Fibroblast of gingiva (primary cell): ENCODE measurements at places on chromosomes 11 and 22.

DNA sequence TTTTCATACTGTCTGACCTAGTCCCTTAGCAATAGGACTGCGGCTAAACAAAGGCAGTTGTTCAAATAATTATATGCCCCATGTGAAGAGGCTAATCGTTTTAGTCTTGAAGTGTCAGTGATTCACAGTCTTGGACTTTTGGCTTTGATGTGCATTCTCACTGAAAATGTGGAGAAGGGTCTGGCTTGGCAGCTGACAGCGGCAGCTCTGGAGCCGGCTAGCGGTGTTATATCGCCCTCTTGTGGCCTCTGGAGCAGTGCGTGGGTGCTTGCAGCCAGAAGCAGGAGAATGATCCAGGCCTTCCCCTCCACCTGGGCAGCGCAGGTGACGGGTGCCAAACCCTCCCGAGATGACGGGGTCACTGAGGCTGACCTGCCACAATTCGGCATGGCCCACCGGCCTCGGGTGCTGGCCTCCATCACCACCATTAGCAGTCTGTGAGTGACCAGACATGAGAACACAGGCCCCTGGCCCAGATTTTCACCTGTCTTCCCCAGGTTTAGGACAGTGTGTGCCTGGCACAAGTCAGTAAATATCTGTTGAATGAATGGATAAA, 90.3 kb upstream of the PITPNB start:
- peak; percentile 79 for DNase-seq

GRCh38 chr22:24200619-24201212, 19.4 kb downstream of the SUSD2 start:
- DNase-seq, result peak; percentile 90

GRCh38 chr11:71986131-71986530, 12.6 kb upstream of the IL18BP start:
- DNase-seq, result no peak

- no peak for DNase-seq
These were observed 413.6 kb downstream of the OPCML start for GRCh38 chr11:133118563-133119268.

DNA sequence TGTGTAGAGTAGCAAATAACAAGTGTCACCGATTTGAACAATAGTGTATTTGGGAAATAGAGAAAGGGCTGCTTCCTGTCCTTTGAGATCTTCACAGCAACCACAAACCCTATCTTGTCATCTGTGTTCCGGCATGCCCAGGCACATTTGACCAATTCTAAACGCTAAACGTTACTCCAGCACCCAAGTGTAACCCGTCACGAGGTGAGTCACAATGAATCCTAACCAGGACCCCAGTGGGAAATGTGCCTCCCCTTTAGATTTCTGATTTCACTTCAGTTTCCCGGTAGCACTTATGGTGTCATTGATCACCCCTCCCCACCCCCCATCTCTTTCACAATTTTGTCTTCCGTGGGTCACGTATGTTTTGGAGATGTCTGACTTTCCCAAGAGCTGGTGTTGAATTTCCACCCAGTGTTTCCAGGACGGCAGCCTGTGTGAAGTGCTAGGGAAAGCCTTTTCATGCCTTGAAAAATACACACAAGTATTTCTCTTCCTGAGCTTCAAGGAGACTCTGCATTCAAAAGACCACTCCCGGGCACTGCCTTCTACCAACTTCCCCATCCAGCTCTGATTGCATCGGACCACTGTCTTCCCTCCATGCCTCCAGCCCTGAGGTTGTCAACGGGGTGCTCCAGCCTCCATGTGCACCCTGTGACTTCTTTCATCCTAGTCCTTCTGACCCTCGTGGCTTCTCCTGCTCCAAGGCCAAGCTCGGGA, 10.5 kb upstream of the C11orf24 start:
- DNase-seq, result peak; percentile 18

- DNase-seq, result no peak
These were observed 18.7 kb downstream of the PVALB start for GRCh38 chr22:36797911-36798673.

DNA sequence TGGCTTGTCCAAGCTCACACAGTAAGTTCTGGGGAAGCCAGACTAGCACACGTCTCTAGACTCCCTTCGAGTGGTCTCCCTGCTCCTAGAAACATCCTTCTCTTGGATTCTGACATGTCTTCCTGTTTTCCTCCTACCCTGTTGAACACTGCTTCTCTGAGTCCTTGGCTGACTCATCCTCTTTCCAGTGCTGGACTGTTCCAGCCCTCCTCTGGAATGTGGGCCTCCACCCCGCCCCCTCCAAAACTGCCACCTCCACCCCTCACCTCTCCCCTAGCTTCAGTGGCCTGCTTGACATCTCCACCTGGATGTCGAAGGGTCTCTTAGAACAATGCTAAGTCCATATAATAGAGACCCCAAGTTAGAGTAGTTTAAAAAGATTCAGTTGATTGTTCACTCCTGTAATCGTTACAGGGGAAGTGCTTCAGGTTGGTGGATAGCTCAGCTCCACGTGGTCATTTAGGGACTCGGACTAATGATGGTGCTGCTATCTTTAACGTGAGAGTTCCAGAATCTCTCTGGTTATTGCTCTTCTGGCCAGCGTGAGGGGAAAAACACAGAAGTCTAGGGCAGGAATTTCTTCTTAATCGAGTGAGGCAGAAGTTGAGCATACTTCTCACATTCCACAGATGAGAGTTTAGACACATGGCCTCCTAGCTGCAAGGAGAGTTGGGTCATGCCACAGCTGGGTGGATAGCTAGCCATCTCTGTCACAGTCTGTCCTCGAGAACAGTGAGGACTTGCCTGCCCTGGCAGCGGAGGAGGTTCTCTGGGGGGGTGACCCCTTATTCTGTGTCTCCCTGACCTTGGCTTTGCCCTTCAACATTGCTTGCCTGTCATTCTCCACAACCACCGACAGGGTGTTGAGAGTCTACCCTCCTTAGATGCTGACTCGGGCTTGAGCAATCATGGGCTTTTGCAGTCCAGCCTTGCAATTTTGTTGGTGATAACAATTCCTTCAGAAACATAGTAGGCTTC, 4.7 kb upstream of the C11orf96 start:
- DNase-seq, result no peak

DNA sequence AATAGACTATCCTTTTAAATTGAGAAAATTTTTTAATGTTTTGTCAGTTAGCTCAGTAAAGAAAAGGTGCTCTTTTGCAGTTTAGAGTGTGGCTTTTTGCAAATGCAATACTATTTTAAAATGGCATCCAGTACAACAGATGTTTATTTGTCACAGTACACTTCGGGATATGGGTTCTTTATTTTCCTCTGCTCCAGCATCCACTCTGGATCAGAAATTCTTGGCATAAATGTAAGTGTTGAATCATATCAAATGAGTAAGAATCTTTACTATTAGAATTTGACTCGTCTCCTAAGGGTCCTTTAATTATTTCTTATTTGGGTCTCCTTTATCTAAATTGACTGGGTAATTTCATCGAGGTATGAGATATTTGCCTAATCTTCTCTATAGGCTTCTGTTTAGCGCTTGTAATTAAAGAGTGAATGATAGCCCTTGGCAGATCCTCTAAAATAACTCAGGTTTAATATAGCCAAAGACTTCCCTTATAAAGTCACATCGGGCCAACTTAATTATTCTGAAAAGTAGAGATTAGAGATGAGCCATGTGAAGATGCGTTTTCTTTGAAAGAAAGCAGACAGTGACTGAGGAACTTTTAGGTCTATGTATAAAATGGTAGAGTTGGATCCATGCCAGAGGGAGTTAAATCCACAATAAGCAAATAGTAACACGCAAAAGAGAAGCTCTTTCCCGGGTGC, 132.7 kb downstream of the CASP12 start:
- no peak for DNase-seq

DNA sequence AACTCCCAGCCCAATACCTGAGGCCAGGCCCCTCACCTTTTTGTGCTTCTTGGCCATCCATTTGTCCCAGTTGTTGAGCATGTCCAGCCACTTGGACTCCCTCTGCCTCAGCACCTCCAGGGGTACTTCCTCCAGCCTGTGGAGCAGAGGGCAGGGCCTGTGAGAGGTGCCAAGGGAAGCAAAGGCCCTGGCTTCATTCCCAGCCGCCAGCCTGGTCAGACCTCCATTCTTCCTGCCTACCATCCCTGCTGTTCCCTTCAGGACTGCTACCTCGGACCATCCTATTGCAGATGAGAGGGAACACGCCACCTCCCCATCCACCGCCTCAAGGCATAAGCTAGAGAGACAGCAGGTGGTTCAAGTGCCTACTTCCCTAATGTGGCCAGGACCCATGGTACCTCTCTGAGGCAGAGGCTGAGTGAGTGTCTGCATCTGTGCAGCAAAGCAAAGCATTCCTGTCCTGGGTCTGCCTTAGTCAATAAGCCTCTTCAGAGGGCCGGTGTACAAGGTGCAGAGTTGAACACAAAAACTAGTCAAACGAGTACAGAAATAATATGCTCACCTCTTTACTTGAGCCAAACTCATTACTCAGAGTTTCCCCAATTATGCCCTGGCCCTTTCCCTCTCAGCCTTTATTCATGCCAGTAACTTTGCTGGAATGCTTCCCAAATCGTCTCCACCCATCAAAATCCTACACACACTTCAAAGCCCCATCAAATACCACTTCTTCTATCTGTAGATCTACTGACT, 15.4 kb upstream of the CASTOR1 start:
- DNase-seq, result peak; percentile 46

DNA sequence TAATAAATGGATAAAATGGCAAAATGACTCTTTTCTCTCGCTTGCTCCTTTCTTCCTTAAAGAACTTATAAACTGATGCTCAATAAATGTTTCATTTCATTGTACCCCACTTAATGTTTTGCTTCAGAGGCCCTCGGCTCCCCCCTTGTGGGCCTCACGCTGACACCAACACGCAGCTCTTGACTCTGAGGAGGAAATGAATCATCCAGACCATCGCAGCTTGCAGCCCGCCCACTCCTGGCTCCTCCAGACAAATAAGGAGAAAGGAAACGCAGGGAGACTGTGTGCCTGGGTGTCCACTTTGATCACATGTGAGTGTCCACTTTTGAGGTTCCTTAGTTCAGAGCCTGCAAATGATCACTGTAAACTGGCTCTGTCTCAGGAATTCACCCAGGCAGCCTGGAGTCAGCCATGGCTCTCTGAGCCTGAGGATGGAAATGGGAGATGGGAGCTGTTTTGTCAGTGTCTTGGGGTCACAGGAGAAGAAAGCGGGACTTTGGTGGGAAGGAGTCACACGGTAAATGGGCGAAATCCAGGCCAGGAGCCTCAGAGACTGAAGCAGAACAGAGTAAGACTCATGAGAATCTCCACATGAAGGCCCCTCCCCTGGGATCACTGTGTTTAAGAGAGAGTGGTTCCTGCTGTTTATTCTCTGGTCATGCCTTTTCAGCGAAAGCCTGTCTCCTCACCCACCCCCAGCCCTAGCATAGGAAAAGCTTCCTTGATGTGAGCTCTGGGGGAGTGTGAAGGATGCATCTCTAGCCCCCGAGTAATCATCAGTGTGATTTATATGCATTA, 96.5 kb downstream of the CWC15 start:
- DNase-seq, result peak; percentile 91

- DNase-seq, result no peak
These were observed 10.8 kb upstream of the SLN start for GRCh38 chr11:107722662-107723061.

GRCh38 chr11:3969613-3970012, 114.1 kb downstream of the STIM1 start:
- no peak for DNase-seq

GRCh38 chr11:118076754-118077281, at the start of gene TMPRSS4:
TSS of gene TMPRSS4 (plus strand) at chr11:118077078. CDS start at chr11:118077303, 225 bp downstream.
- DNase-seq, result no peak

- DNase-seq, result no peak
These were observed 10.6 kb downstream of the LRRC55 start for GRCh38 chr11:57192316-57192715.

DNA sequence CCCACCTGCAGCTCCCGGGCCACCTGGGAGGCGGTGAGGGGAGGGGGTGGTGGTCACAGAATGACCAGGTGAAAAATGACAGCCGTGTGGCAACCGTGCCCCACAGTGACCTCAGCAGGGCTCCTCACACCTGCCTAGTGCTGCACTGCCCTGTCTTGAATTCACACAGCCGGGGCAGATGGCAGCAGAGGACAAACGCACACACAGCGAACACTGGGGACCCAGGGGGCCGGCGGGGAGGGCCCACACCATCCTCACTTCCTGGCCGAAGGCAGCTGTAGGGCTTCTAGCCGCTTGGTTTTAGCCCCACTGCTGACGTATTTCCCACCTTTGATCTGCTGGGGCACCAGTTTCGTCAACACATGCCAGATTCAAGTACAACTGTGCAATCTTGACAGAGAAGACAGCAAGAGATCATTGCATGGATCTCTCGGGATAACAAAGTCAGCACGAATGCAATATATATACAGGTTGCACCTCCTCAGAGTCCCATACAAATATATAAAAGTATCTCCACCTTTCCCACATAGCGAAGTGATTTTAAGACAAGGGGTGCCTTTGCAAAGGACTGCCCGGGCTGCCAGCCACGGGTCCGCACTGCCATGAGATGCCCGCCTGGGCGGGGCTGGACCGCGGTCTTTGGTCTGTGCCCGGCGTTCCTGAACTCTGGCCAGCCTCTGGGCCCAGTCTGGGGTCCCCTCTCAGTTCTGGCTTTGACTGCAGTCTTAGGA, 26.9 kb downstream of the TRMU start:
- no peak for DNase-seq

GRCh38 chr11:129974237-129974636, 28.4 kb downstream of the PRDM10 start:
- no peak for DNase-seq
